ENCODE measurements at places on chromosomes 3 and 15.
A peak's percentile ranks its signal among the peaks of the same experiment; 100 is the strongest.

DNA sequence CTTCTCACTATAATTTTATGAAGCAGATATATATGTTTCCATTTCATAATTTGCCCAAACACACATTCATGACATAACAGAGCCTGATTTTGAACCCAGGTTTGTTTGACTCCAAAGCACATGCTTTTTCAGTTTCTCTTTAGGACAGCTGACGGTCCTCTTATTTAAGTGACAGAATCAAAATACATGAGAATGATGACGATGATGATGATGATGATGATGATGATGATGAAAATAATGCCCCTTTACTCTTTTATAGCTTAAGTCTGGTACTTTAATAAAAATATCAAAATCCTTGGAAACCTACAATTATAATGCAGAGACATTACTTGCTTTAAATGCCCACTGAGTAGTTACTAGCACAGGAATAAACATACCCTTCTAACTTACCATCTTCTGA lies 15.3 kb downstream of the COPB2 start:
- DNase-seq = no peak

DNA sequence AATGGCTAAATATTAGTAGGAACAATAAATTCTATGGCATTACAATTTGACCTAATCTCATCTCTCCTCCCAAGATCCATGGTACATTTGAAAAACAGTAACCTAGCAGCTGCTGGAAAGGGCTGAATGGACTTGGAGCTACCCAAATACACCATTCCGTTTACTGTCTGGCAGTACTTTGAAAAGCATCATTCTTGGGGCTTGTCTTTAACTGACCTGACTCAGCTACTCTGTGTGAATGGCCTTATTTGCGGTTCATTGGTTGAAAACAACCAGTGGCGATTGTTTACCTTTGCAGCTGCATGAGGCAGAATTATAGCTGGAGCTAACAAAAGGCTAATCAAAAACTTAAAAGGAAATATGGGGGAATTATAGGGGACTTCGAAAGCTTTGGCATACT lies 311.2 kb upstream of the MCTP2 start:
- DNase-seq = no peak

GRCh38 chr15:33126559-33127290 lies 67.8 kb downstream of the FMN1 start:
- DNase-seq = peak; percentile 94

GRCh38 chr3:50220109-50220508 lies 15.0 kb downstream of the SLC38A3 start:
- DNase-seq = no peak

DNA sequence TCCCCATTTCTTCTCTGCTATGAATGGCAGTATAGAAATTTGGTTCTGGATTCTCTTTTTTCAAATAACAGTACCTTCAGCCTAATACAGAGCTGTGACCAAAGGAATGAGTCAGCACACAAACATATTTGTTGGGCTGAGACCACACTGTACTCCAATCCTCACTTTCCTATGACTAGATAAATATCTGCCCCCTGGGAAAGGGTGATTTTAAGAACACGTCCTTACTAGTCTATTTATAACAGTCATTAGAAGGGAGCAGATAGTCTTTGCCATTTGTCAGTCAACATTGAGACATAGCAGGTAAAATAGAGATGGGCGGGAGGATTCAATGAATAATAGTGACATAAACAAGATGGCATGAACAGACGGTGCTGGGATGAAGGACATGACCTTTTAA lies 461.3 kb downstream of the MCTP2 start:
- no peak for DNase-seq

DNA sequence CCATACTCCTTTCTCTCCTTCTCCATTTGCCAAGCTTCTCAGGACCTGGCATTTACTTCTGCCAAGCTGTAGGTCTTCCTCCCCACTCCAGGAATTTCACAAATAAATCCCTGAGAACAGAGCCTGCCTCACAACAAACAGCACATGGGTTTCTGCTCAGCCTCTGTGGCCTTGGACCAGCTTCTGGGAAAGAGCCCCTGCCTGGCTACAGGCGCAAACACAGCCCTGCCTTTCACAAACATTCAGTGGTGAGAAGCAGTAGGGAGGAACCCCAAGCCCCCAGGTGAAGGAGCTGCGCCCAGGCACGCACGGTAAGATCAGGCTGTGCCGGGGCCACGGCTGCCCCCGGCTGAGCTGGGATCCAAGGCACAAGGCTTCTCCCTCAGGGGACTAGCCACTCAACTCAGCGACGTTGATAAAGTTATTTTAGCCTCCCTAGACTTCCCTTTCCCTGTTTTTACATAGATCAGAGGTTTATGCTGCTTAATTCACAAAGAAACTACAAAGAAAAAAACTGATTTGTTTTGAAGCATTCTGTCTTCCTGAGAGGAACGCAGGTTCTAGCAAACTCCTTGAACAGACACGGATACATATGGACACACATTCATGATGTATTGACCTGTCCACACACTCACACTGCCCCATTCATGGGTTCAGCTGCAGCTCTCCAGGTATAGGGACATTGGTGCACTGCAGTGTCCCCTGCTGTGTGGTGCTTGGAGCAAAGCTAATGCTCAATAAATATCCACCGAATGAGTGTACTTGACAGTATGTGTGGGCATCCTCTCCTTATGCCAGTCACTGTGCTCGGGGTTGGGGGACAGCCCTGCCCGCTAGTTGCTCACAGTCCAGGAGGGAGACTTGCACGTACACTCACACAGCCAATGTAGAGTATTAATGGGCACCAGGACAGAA lies 25.4 kb downstream of the HES1 start:
- peak; percentile 68 for DNase-seq

DNA sequence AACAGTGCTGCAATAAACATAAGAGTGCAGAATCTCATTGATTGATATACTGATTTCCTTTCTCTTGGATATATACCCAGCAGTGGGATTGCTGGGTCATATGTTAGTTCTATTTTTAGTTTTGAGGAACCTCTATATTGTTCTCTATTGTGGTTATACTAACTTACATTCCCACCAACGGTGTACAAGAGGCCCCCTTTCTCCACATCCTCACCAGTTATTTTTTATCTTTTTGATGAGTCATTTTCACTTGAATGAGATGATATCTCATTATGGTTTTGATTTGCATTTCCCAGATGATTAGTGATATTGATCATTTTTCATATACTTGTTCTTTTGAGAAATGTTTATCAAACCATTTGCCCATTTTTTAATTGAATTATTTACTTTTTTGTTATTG lies 12.4 kb upstream of the IREB2 start:
- DNase-seq = no peak

GRCh38 chr3:72336821-72337479 lies 511.3 kb downstream of the SHQ1 start:
- DNase-seq = peak; percentile 76

- no peak for DNase-seq
Measured at GRCh38 chr3:7371693-7372572, 511.0 kb downstream of the GRM7 start.

- DNase-seq = no peak
Measured at GRCh38 chr3:58324391-58325390, 8.0 kb upstream of the PXK start.

DNA sequence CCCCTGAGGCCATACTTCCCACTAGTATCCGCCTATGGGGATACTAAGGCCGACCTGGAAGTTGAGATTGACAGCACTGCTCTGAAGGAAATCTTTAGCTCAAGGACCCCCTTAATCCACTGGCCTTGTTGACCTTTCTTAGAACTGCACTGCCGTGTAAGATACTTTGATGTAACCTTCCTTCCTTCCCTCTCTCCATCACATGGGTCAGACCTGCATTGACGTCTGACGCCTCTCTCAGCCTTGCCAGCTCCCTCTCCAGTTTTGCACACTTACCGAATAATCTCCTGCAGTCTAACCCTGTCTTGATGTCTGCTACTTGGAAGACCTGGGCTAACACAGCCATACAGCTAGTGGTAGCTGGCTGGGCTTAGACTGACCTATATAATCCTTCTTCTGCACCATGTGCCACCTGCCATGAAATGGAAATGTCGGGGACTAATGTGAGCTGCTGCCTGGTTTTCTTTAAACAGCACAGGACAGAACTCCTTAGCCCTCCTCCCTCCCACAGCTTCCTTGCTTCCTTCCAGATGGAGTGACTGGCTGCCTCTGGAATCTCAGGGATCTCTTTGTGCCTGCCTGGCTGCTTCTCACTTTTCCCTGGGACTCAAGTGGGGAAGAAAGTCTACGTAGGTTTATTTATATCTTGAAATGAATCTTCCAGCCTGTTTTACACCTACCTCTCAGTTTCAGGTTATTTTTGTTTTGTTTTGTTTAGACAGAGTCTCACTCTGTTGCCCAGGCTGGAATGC lies 39.2 kb upstream of the HERC1 start:
- DNase-seq = no peak

GRCh38 chr3:158780766-158781165 lies 21.1 kb upstream of the MFSD1 start:
- no peak for DNase-seq

GRCh38 chr3:141000027-141000663 lies 51.0 kb upstream of the SPSB4 start:
- DNase-seq = peak; percentile 50

- DNase-seq = no peak
Measured at GRCh38 chr15:69893863-69894262, 203.9 kb downstream of the TLE3 start.

DNA sequence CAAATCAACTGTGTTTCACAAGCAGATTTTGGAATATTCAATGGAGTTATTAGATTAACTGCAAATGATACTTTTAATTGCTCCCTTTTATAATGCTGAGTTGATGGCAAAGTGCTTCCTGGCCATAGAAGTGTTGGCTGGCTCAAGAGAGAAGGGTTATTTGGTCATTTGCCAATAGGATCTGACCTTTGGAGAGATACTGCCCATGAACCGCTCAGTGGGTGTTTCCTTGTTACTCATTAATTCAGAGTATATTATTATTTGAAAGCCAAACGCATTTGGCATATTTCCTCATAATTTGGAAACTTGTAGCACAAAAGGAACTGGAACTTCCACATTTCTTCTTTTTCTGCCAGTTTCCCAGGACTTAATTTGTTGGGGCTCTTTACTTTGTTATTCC lies 234.7 kb downstream of the CDIN1 start:
- no peak for DNase-seq

DNA sequence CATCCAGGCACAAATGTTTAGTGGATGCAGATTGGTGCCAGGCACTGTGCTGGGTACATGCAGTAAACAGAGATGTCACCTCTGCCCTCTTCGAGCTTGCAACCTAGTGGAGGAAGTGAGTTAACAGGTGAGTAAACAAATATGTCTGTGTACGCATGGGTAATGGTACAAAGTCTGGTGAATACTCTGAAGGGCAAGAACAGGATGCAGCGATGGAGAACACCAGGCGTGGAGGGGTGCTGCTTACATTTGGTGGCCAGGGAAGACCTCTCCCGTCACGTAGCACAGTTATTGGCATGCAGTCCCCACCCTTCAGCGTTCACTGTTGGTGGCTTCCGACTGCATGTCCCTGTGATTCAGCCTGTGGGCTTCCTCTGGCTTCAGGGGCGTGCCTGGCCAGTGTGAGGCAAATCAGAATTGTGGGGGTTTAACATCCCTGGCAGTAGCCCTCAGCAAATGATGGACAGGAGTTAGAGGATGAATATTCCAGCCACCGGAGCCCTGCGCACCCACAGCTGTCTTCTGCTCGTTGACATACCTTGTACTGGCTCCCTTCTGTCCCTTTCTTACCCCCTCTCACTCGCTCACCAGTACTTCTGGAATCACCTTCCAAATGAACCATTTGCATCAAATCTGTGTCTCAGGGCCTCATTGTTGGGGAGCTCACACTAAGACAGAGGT lies 9.1 kb upstream of the HDAC11 start:
- DNase-seq = peak; percentile 61

GRCh38 chr3:129775870-129776269 lies 117.6 kb downstream of the TMCC1 start:
- no peak for DNase-seq

DNA sequence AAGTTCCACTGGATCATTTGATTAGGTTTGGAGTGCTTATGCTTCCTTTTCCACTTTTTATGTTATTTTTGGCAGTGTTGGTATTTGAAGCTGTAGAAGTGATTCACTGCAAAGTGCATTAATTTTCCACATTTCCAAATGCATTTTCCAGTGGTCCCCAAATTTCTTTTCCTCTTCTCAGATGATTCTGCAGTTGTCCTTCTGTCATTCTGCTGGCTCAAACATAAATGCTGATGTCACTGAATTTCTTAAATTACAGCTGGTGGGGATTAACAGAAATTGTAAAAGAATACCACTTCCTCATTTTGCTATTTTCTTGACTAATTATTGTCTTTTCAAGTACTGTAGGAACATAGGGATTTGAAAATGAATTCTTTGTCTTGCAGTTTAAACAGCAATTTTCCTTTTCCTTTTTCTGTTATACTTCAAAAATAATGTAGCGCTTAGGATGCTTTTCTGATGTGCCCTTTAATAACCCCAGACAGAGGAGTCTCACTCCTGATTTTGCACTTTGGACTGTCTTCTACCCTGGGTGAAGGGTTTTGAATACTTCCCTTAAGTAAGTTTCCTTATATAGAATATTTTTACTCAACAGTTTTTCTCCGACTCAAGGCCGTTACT lies 25.0 kb downstream of the MITF start:
- no peak for DNase-seq

- DNase-seq = no peak
Measured at GRCh38 chr3:38084334-38085310, 45.6 kb downstream of the DLEC1 start.

GRCh38 chr3:155391104-155391503 lies 97.6 kb upstream of the STRIT1 start:
- DNase-seq = no peak

DNA sequence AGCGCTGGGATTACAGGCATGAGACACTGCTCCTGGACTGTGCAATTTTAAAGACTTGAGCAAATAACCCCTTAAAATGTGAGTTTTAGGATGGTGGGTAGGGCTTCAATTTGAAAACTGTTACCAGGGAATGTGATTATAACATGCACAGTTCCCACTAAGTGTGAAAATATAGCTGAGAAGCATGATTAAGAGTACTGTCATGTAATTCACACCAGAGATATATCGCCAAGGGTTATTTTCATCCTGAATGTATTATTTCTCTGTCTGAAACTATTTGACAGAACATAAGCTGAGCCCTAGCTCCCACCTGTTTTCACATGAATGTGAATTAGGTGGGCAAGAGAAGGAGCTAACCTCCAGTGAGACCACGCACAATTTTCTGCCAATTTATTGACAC lies 457.2 kb downstream of the GABRG3 start:
- no peak for DNase-seq
